ENCODE measurements at places on chromosomes 7 and 10.

- no peak for DNase-seq
Observed at GRCh38 chr10:34761453-34761852, 53.6 kb downstream of the PARD3 start.

DNA sequence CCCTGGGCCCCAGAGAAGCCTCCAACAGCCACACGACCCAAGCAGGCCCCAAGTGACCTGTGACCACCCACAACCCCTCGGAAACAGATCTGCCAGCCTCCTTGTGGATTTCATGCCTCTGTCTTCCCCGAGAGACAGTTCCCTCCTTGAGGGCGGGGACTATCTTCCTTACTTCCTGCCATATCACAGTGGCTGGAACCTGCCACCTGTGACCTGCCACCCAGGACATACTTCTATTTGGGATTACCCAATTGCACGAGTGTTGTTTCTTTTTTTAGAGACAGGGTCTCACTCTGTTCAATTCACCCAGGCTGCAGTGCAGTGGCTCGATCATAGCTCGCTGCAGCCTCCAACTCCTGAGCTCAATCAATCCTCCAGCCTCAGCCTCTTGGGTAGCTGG, 25.9 kb downstream of the TNRC18 start:
- no peak for DNase-seq

GRCh38 chr7:155685070-155685790, 40.8 kb downstream of the RBM33 start:
- DNase-seq: no peak

- DNase-seq: no peak
Observed at GRCh38 chr10:11724938-11725776, 17.0 kb upstream of the ECHDC3 start.

GRCh38 chr10:92244796-92245195, 46.1 kb downstream of the CPEB3 start:
- DNase-seq: no peak

All from stimulated activated CD8-positive, alpha-beta memory T cell treated with anti-CD3 and anti-CD28 coated beads, Interleukin-15, amount 100 ng/mL, for 4 hours (primary cell).